ENCODE measurements at places on chromosomes 4 and X. TPM values are rescaled to one million over a fixed set of nuclear protein-coding genes. Genes with fewer than 3 reads are reported as not detected.
A peak's percentile ranks its signal among the peaks of the same experiment; 100 is the strongest.

TMPRSS11B gene
- total RNA-seq: not detected

- no peak overlapping the region for H3K27ac ChIP-seq
- no peaks in the 10 kb centered on the region for H3K27me3 ChIP-seq
- no peak overlapping the region for H3K4me3 ChIP-seq
- DNase-seq: no peak
- no peaks in the 10 kb centered on the region for H3K4me1 ChIP-seq
Measured at GRCh38 chr4:89590128-89590527, 246.8 kb downstream of the SNCA start.

- no peak for DNase-seq
- H3K36me3 ChIP-seq: no peaks in the 10 kb centered on the region
- H3K4me3 ChIP-seq: no peak overlapping the region
- no peaks in the 10 kb centered on the region for H3K27me3 ChIP-seq
- H3K4me1 ChIP-seq: no peaks in the 10 kb centered on the region
Measured at GRCh38 chrX:101368800-101369199, 17.2 kb downstream of the BTK start.

DNA sequence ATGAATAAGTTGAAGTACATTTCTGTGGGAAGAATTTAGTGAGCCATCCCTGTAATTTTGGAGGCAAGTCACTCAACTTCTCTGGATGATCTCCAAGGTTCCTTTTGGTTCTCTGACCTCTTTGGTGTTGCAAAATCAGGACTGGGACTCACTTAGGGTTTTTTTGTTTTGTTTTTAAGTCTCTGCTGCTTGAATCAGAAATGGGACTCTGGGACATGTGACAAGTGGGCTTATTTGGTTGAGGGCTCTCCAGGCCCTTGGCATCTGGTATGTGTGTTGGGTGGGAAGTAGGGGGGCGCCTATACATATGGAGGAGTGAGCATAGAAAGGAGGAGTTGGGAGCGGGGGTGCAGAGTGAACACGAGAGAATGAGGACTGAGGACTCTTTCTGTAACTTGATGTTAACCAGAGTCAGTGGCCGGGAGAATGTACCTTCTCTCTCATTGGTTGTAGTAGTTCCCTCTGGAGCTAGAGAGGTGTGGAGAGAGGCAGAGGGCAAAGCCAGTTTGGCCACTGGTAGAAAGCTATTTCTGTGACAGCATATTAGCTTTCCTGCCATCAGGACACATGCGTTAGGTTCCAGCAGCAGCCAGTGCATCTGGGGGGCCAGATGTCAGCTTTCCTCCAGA, 1.9 kb downstream of the ARHGAP10 start:
- no peak for DNase-seq
- H3K4me1 ChIP-seq: no peaks in the 10 kb centered on the region
- no peaks in the 10 kb centered on the region for H3K27me3 ChIP-seq
- H3K36me3 ChIP-seq: no peaks in the 10 kb centered on the region

GRCh38 chr4:76658231-76659102, 223.4 kb downstream of the SHROOM3 start:
- no peaks in the 10 kb centered on the region for H3K36me3 ChIP-seq
- no peaks in the 10 kb centered on the region for H3K27me3 ChIP-seq
- peak overlapping the region; percentile 3 for H3K27ac ChIP-seq
- no peak overlapping the region for H3K4me3 ChIP-seq

- no peak overlapping the region for H3K27ac ChIP-seq
- H3K4me3 ChIP-seq: no peak overlapping the region
- no peaks in the 10 kb centered on the region for H3K36me3 ChIP-seq
- no peaks in the 10 kb centered on the region for H3K27me3 ChIP-seq
- H3K4me1 ChIP-seq: no peaks in the 10 kb centered on the region
Measured at GRCh38 chr4:33780952-33781791, 2463.1 kb downstream of the ARAP2 start.
